ENCODE measurements at places on chromosomes 4 and X.

- peak; percentile 80 for DNase-seq
These were observed 59.5 kb upstream of the PPP2R3B start for GRCh38 chrX:446245-446644.

- DNase-seq, result no peak
These were observed 64.2 kb downstream of the MAGEA10 start for GRCh38 chrX:152074163-152074562.

GRCh38 chr4:53508446-53508845, 82.8 kb downstream of the LNX1 start:
- DNase-seq, result no peak

DNA sequence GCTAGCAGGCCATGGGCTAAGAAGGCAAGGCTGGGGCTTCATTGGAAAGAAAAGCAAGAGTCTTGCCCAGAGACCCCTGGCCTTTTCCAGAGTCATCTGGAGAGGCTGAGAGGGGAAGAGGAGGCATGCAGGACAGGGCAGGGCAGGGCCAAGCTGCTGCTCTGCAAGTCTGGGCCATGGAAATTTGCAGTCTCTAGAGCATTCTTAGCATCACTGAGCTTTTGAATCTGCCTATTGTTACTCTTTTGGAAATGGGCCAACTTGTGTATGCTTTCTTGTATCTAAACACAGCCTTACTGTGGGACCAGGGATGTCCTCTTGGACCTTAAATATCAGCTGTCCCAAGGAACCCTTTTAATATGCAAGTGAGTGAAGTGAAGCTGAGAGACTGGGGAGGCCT, 560.5 kb downstream of the MID1IP1 start:
- DNase-seq, result no peak

DNA sequence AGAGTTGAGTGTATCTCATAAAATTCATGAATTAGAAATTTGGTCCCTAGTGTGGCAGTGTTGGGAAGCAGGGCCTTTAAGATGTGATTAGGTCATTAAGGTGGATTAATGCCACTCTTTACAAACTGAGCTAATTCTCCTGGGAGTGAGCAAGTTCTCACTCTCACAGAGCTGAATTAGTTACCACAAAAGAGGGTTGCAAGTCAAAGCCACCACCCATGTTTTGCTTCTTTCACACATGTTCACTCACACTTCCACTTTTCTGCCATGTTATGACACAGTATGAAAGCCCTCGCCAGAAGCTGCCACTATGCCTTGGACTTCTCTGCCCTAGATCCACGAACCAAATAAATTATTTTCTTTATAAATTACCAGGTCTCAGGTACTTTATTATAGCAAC, 332.1 kb downstream of the ARAP2 start:
- DNase-seq, result no peak

DNA sequence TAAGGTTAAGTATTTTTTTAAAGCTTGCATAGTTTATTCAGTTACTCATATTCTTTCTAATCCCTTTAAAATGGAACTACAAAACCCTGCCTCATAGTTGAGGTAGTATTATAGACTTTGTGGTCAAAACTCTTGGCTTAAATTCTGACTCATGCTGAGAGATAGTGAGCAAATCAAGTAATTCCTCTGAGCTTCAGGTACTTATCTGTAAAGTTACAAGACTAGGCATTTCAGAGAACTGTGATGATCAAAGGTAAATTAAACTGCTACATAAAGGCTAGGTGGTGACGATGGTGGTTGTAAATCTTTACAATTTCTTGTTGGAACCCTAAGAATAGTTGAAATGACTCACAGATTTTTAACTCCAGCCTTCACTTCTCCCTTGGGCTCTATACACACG, 3.2 kb upstream of the CLOCK start:
- no peak for DNase-seq

- DNase-seq, result no peak
These were observed 90.2 kb upstream of the SLITRK2 start for GRCh38 chrX:145727476-145727875.

DNA sequence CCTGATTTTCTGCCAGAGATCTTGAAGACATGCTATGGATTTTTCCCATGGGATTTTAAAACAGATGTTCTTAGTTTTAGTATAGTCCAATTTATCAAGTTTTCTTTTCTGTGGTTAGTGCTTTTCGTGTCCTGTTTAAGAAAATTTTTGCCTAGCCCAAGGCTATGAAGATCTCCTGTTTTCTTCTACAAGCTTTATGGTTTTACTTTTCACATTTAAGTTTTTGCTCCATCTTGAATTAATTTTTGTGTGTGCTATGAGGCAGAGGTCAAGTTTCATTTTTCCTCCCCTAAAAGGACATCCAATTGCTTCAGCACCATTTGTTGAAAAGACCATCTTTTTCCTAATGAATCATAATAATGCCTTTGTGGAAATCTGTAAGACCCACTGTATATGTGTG, 65.6 kb downstream of the POLR2B start:
- DNase-seq, result no peak

- DNase-seq, result no peak
These were observed 930.5 kb downstream of the ADGRL3 start for GRCh38 chr4:62130637-62131036.

GRCh38 chr4:39043861-39044363, 11.7 kb upstream of the TMEM156 start:
- DNase-seq, result no peak

Measured in iPS-NIHi11 (cell line).